ENCODE measurements at places on chromosomes 11 and 22.

- H3K36me3 ChIP-seq, result peaks cover 4% of the 10 kb centered on the region
- H3K4me1 ChIP-seq, result peaks cover 16% of the 10 kb centered on the region
- H3K27me3 ChIP-seq, result no peaks in the 10 kb centered on the region
- no peak for DNase-seq
These were observed 33.5 kb upstream of the CRTAM start for GRCh38 chr11:122804796-122805195.

- H3K36me3 ChIP-seq, result no peaks in the 10 kb centered on the region
- H3K4me3 ChIP-seq, result no peak overlapping the region
- no peak overlapping the region for H3K27ac ChIP-seq
- peak; percentile 31 for DNase-seq
- H3K27me3 ChIP-seq, result no peaks in the 10 kb centered on the region
These were observed 10.0 kb upstream of the MMP1 start for GRCh38 chr11:102807921-102808320.

GRCh38 chr11:29251738-29252137, 765.1 kb downstream of the KCNA4 start:
- H3K4me3 ChIP-seq, result no peak overlapping the region
- H3K4me1 ChIP-seq, result no peaks in the 10 kb centered on the region
- no peak for DNase-seq
- no peaks in the 10 kb centered on the region for H3K27me3 ChIP-seq

- H3K4me3 ChIP-seq, result no peak overlapping the region
- DNase-seq, result no peak
- no peak overlapping the region for H3K27ac ChIP-seq
- H3K36me3 ChIP-seq, result peaks cover 1% of the 10 kb centered on the region
- H3K4me1 ChIP-seq, result no peaks in the 10 kb centered on the region
These were observed 63.2 kb downstream of the PARVA start for GRCh38 chr11:12440565-12440964.

DNA sequence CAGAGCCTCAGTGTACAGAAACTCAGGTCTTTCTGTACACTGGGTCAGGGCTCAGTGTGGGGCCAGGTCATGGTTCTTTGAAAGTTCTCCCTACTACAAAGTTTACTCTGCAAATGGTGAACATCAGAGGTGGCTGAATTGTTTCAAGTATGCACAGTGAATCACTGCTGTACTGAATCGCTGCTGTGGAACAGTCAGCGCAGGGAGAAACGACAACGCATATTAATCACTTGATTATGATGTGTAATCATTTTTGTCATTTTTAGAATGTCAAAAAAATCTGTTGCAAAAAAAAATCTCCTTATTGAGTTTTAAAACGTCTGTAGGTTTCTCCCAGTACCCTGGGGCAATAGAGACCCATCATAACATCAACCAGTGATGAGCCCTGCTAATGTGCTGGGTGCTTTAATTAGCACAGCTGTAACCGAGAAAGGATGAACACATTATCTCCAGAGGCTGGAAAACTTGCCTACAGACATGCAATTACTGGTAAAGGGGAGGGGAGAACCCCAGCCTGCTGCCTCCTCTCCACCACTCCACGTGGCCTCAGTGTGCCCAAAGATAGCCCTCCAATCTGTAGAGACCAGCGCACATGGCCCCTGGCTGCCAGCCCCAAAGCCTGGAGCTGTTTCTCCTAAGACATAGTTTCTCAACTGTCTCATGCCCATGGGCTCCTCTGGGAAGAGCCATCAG, 12.8 kb downstream of the ARRB1 start:
- no peaks in the 10 kb centered on the region for H3K27me3 ChIP-seq
- peaks cover 48% of the 10 kb centered on the region for H3K4me1 ChIP-seq
- peak; percentile 59 for DNase-seq
- H3K4me3 ChIP-seq, result no peak overlapping the region
